ENCODE measurements at places on chromosomes 12 and 14.

DNA sequence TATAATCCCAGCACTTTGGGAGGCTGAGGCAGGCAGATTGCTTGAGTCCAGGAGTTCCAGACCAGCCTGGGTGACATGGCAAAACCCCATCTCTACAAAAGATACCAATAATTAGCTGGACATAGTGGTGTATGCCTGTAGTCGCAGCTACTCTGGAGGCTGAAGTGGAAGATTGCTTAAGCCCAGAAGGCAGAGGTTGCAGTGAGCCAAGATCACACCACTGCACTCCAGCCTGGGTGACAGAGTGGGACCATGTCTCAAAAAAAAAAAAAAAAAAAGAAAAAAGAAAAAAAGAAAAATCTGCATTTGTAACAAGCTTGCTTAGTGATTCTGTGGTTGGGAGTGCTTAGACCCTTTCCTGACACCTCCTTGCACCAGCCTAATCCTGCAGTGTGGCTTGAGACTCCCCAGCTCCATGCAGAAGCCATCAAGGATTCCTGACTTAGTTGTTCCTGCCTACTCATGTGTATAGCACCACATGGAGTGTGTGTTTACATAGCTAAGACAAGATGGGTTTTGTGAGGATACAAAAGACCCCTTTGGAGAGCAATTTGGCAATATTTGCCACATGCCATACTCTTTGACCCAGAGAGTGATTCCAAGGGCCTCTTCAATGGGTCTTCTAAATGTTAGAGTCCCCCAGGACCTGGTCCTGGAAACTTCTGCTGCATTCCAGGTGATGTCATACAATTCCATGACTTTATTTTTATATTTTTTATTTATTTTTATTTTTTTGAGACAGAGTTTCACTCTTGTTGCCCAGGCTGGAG is 5.1 kb upstream of the TMED10 start:
- peak; percentile 39 for DNase-seq

GRCh38 chr14:101708853-101709532 is 52.5 kb upstream of the PPP2R5C start:
- DNase-seq = no peak

DNA sequence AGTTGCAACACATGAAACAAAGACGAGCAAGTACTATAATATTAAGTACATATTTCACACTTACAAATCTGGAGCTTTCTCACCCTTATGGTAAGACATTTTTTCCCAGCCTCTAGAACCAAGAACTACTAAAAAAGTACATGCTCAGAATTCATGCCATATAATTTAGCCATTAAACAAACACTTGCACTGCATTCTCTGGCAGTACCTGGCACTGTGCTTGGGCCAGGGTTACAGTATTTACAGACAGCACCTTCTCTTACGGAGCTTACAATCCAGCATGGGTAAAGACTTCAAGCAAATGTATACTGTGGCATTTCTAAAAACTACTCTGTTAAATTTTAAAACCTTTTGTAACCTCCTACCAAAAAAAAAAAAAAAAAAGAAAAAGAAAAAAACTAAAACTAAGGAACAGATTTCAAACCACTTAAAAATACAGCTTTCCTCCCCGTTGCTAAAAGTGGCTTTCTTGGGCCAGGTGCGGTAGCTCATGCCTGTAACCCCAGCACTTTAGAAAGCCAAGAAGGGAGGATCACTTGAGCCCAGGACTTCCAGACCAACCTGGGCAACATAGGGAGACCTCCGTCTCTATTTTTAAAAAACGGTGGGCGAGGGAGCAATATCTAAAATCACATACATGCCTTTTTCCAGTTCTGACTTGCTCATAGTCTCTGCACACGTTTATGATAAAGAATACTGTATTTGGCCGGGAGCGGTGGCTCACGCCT is 956 bp downstream of the GNPTAB start:
- DNase-seq = peak; percentile 39

- peak; percentile 31 for DNase-seq
These were observed 433.2 kb downstream of the PDZRN4 start for GRCh38 chr12:41621291-41621690.

DNA sequence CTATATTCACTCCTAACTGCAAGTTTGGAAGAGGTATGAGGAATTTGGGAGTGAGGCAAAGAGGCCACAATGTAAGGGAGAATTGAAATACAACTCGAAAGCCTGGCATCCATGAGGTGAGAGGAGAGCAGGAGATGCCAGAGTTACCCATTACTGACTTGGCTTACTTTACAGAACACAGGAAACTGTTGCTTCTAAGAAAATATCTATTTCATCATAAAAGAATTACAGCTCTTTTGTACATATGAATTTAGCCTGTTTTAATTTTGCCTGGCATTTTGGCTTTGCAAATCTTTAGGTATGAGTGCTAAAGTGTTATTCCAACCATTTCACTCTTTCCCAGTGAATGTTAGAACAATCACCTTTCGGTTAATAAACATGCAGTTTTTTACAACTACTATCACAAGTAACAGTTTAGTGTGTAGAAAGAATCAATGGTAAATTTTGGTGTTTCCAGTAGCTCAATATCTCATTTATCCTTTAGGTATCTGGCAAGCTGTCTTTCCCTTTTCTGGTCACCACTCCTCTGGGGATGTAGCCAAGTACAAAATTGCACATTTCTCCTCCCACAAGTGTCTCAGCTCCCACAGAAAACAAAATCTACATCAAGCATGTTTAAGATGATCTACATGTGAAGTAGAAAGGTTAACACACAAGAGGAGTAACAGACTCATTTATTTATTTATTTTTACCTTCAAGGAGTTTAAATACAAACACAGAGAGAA is 196.6 kb upstream of the DCN start:
- DNase-seq = no peak

GRCh38 chr12:55824726-55825125 is 4.7 kb downstream of the DNAJC14 start:
- DNase-seq = no peak

GRCh38 chr14:56708704-56709103 is 101.6 kb downstream of the OTX2 start:
- DNase-seq = no peak

- DNase-seq = no peak
These were observed 22.4 kb downstream of the SLC7A8 start for GRCh38 chr14:23160924-23161522.

GRCh38 chr12:81083018-81083417 is 5.1 kb downstream of the ACSS3 start:
- DNase-seq = no peak

- no peak for DNase-seq
These were observed 286.4 kb upstream of the PRKD1 start for GRCh38 chr14:30214014-30214413.

DNA sequence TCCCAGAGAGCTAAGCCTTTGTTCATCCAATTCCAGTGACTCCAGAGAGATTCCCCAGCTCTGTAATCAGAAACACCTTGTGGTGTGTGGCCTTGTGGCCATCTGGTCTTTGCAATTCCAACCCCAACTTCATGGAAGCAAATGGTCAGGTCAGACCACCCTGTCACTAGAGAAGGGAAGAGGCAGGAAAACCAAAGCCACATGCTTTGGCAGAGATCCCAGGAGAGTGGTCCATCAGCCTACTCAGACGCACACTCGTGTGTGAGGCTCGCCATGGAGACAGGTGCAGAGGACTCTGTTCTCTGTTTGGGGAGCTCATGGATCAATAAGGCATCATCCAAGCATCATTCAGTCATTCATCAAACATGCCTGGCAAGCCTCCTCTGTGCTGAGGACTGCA is 46.2 kb upstream of the TUNAR start:
- DNase-seq = no peak

DNA sequence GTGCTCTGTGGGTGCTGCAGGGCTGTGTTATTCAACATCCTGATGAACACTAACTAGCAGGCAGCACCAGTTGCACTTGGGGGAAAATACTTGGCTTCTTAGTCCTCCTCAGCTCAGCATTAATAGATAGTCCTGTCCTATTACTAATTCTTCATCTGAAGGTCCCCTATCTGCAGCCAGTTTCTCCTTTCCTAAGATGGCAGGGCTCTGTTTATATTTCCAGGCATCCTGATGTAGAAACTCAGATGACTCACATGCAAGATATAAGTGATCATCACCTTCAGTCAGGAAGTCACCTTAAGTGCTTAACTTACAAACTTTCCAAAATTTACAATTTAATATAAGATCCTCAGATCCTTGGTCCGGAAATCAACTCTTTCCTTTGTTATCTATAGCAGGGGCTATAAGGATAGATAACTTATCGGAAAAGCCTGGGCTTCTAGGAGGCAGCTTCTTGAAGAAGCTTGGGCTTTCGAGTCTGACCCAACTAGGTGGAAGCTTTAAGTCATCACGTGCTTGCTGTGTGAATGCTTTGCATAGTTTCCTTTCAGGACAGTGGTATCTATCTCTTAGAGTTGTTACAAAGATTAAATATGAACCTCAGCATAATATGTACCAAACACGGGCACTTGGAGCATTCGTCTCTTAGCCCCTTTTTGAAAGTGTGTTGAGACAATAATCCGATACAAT is 181.0 kb upstream of the GRIP1 start:
- DNase-seq = no peak

GRCh38 chr12:120466560-120467315 is 2.8 kb downstream of the SRSF9 start:
- DNase-seq = peak; percentile 9

GRCh38 chr14:86333493-86333892 is 803.5 kb downstream of the FLRT2 start:
- no peak for DNase-seq

GRCh38 chr14:89571491-89571890 is 154.5 kb upstream of the FOXN3 start:
- DNase-seq = no peak

GRCh38 chr12:9344541-9344940 is 136.3 kb upstream of the PZP start:
- DNase-seq = no peak

DNA sequence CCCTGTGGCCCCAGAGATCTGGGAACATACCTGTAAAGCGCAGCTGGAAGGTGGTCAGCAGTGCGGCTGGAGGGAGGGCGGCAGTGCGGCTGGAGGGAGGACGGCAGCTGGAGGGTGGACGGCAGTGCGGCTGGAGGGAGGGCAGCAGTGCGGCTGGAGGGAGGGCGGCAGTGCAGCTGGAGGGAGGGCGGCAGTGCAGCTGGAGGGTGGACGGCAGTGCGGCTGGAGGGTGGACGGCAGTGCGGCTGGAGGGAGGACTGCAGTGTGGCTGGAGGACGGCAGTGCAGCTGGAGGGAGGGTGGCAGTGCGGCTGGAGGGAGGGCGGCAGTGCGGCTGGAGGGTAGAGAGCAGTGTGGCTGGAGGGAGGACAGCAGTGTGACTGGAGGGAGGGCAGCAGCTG is 23.5 kb downstream of the LRCOL1 start:
- no peak for DNase-seq

- DNase-seq = no peak
These were observed 80.4 kb upstream of the SINHCAF start for GRCh38 chr12:31406345-31406744.

DNA sequence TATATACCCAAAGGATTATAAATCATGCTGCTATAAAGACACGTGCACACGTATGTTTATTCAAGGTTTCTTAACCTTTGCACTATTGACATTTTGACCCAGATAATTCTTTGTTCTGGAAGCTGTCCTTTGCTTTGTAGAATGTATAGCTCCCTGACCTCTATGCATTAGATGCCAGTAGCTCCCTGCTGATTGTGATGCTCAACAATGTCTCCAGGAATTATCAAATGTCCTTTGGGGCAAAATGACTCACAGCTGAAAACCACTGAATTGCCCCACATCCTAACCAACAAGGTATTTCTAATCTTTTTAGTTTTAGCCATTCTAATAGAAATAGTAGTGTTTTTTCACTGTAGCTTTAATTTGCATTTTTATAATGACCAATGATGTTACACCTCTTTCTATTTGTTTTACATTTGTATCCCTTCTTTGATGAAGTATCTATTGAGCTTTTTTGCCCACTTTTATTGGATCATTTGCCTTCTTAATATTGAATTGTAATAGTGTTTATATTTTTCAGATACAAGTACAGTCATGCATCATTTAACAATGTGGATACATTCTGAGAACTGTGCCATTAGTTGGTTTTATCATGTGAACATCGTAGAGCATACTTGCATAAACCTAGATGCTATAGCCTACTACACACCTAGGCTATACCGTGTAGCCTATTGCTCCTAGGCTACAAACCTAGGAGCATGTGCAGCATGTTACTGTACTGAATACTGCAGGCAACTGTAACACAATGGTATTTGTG is 10.4 kb upstream of the NOPCHAP1 start:
- DNase-seq = no peak

- peak; percentile 72 for DNase-seq
These were observed 14.9 kb downstream of the TUBA1C start for GRCh38 chr12:49279706-49280159.

DNA sequence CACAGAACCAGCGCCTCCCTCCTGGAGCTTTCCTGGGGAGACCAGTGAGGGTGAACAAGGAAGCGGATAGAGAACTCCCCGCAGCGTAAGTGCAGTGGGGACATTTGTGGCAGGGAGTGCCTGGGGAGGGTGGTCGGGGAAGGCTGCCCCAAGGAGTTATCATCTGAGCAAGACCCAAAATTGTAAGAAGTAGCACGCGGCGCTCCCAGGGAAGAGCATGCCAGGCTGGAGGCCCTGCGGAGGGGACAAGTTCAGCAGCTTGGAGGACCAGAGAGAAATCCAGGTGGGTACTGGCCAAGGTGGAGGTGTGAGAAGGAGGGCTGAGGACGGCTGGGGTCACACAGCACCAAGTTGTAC is 46.2 kb upstream of the RIMBP2 start:
- DNase-seq = no peak

DNA sequence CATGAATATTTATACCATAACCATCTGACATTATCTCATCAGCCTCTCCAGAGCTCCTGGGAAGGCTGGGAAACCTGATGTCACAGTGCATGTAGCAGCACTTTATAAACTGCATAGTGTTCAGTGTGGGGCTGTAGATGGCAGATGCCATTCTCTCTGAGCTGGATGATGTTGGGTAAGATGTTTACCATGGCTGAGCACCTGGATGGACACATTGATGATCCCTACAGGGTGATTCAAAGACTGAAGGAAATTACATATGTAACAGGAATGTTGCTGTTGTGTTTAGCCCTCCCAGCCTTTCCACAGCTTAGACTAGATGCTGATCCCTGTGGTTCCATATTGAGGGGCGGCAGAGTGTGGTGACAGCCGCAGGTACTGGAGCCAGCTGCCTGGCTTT is 37.4 kb downstream of the IFT43 start:
- DNase-seq = no peak

DNA sequence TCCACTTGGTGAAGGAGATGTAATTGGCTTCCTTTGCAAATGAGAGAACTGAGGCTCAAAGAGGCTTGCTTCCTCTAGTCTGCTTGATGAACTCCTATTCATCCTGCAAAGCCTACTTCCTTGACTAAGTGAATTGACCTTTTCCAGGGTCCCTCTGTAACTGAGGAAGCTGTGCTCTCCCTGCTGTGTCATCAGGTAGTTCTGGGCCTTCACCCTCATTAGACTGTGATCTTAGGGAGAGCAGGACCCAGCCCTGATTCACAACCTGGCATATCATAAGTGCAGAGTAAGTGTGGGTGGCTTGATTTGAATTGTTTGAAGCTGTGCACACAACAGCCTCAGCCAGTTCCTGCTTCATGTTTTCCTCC is 16.3 kb downstream of the ASB2 start:
- DNase-seq = no peak

- no peak for DNase-seq
These were observed at the start of gene PLEKHG7 for GRCh38 chr12:92702754-92703679. Gene PLEKHG7, plus strand, starts transcription at chr12:92702989. Its CDS starts 3,643 bp downstream, at chr12:92706632.

- no peak for DNase-seq
These were observed 10.6 kb downstream of the TMED10 start for GRCh38 chr14:75165586-75166391.

GRCh38 chr12:13435235-13435933 is 238.9 kb downstream of the EMP1 start:
- DNase-seq = no peak

- peak; percentile 21 for DNase-seq
These were observed 37.1 kb downstream of the CMAS start for GRCh38 chr12:22083167-22083566.
